ENCODE measurements at places on chromosomes 1 and 21.
A peak's percentile ranks its signal among the peaks of the same experiment; 100 is the strongest.

- no peak for DNase-seq
These were observed 342.8 kb downstream of the MATN1 start for GRCh38 chr1:30380625-30380984.

GRCh38 chr1:192998536-192998935 is 60.6 kb downstream of the UCHL5 start:
- no peak for DNase-seq

GRCh38 chr1:177809819-177810218 is 160.0 kb downstream of the SEC16B start:
- peak; percentile 13 for DNase-seq

DNA sequence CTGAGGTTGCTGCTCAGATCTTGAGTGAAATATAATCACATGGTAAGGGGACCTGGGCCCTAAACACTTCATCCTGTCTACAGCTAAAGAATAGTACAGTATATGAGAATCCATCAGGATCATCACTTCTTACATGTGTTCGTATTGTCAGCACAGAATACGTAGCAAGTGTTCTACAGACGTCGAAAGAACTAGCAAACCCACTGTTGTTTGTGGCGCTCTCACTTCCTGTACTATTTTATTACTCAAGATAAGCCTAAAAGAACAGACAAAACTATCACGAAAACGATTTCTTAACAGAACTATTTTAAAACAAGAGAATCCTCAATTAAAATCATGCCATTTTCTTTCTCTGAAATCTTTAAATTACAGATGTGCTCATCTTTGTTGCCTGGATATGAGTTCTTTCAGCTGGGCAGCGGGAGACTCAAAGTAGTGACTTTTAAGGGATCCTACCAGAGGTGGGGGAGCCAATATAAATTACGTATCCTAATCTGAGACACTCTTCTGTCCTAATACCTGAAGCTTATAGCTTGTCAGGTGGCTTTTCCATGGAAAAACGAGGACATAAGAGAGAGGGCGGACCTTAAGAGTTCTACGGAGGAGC is 724 bp downstream of the ST7L start:
- DNase-seq = peak; percentile 57

DNA sequence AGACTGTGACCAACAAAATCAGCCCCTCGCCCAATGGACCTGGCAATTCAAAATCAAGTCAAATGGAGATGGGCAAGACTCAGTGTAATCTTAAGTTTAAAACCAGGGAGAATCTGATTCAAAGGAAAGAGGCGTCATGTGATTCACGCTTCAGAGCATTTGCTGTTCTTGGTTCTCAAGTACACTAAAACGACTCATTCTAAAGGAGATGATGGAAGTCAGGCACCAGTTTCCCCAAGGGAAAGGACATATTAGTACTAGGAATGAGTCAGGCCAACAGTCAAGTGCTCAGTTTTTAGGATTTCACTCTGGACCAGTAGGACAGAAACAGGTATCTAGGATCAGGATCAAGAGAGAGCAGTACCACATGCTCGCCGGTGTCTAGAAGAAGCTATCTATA is 429.6 kb downstream of the PLPP3 start:
- no peak for DNase-seq

DNA sequence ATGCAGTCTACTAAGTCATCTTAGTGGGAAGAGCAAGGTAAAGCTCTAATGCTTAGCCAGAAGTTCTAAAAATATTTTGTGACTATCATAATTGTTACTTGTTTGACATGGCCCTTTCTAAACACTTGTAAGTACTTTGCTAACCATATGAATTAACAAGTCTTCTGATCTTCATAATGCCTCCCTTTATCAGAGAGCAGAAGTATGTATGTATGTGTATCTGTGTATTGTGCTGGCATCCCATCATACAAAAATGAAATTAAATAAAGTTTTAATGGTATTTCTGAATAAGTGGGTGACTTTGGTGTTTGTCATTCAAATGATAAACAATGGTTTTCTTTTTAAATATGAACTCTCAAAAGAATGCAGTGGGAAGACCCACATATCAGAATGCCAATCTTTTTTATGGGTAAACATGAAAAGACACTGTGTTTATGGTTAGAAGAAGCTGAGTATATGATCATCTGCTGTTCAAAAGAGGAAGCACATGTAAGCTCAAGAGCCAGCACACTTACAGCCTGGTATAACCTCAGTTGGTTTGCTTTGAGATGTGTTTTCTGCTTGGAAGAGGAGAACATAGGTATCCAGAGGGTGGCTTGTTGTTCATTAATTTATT is 159.6 kb downstream of the CLEC20A start:
- peak; percentile 35 for DNase-seq

GRCh38 chr1:242811092-242811840 is 286.8 kb upstream of the PLD5 start:
- DNase-seq = no peak

DNA sequence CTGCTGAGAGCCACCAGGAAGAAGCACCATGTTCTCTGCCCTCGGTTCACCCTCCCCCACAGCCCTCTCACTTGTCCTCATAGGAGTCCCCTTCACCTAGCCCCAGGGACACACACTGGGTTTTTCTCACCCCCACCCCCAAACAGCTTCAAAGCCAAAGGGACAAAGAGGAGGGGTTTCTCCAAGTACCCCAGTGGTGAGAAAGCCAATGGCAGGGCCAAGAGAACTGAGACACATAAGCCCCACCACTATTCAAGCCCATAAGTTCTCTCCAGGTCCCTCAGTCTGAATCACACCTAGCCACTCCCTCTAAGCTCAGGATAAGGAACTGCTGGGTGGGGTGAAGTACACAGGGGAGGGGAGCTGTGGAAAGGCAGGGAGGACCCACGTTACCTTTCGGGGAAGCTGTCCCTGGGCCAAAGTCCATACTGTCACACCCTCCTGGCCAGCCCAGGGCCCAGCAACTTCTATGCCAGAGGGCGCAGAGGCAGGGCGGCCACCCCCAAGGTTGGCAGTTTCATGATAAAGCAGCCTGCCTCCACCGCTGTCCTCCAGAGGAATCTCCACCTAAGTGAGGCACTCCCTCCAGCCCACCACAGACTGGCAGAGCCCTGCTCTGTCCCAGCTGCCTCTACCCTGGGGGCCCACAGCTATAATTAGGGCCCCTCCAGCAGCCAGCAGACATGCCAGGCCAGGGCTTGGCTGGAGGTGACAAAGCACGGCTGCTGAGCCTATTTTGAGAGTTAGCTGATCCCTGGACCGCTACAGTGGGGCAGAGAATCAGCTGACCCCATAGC is 39.0 kb upstream of the PPP1R15B start:
- DNase-seq = no peak

DNA sequence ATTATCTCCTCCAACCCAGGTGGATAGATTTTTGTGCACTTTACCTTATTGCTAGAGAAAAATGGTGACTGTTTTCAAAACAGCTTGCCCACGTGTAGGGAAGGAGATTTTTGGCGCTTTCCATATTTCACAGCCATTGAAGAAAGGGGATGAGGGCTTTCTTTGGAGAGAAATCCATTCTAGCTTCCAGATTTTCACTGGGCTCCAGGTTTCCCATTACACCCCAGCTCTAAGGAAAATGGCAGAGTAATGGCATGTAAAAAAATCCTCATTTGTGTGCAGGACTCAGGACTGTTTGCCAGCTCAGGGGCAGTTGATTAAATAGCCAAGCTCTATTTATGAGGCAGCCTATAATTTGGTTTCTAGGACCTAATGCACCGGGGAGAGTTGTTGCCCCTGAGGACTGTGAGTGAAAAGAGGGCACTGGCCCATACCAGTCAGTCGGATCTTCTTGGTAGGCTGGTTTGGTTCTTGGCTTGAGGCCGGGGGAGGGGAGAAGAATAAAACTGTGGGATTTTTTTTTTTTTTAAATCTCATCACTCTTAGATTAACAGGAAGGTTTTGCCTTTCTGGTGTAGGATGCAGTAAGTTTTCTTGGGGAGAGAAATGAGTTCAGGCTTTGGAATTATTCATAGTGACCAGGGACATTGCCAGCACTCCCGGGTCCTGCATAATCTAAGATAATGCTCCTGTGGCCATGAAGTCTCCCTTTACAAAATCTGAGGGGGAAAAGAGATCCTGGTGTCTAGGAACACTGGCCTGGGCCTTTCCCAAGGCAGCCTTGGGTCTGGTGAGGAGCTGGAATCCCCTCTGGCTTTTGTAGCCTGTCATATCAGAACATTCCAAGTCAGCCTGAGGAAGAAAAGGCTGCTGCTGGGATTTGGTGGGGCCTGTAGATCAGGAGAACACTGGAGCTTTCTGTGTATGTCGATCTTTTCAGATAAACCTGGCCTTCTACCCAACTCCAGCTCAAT is 1.9 kb upstream of the ARID1A start:
- DNase-seq = no peak

GRCh38 chr1:243931957-243932356 is 81.9 kb upstream of the AKT3 start:
- no peak for DNase-seq

GRCh38 chr1:101323535-101323934 is 86.7 kb downstream of the S1PR1 start:
- no peak for DNase-seq

All from MV-4-11 (cell line).